Camera-type eye (tissue), 1 donor: ENCODE measurements at places on chromosomes 4 and X. TPM values are rescaled to one million over a fixed set of nuclear protein-coding genes. Genes with fewer than 3 reads are reported as not detected.

Gene MCF2
- 5.6 TPM for total RNA-seq

Gene CYBB
- 12.6 TPM for total RNA-seq

Gene PAK3
- 31.3 TPM for total RNA-seq

Gene NXF2
- not detected for total RNA-seq

Gene TENM3
- total RNA-seq, result 88.6 TPM

Gene BEX5
- 7.7 TPM for total RNA-seq

Gene SPIN4
- total RNA-seq, result 21.0 TPM

Gene BTC
- 8.0 TPM for total RNA-seq

Gene SLITRK2
- total RNA-seq, result 14.2 TPM

Gene HSFX1
- total RNA-seq, result 3.4 TPM

Gene RENBP
- 10.0 TPM for total RNA-seq

Gene CT45A3
- total RNA-seq, result not detected

Gene YIPF7
- 0.44 TPM for total RNA-seq

Gene P2RY4
- 0.82 TPM for total RNA-seq

Gene TEX13D
- not detected for total RNA-seq

Gene NALF2
- 1.5 TPM for total RNA-seq

Gene KIAA1210
- total RNA-seq, result 0.33 TPM

Gene SCARB2
- 378 TPM for total RNA-seq

Gene PNMA3
- 11.4 TPM for total RNA-seq

Gene TMEM154
- total RNA-seq, result 1.6 TPM

Gene ADRA2C
- total RNA-seq, result 8.5 TPM

Gene MAGEA11
- 0.77 TPM for total RNA-seq

Gene CDS1
- total RNA-seq, result 9.1 TPM

Gene SPANXN4
- not detected for total RNA-seq

Gene MAPK10
- total RNA-seq, result 179 TPM

Gene GAGE12F
- not detected for total RNA-seq

Gene MAMLD1
- total RNA-seq, result 5.6 TPM

Gene NAT8L
- total RNA-seq, result 3.5 TPM

Gene HGFAC
- 1.3 TPM for total RNA-seq

Gene RS1
- total RNA-seq, result 39.0 TPM

Gene IBSP
- not detected for total RNA-seq

Gene CHRNA9
- total RNA-seq, result not detected

Gene SUPT20HL2
- not detected for total RNA-seq

Gene SH3D19
- total RNA-seq, result 59.9 TPM

Gene AKAP4
- total RNA-seq, result not detected
